ENCODE measurements at places on chromosomes 3 and 15.

GRCh38 chr3:186254676-186255650 is 107.1 kb downstream of the DGKG start:
- peak; percentile 94 for DNase-seq

GRCh38 chr3:61666615-61667330 is 105.4 kb downstream of the PTPRG start:
- no peak for DNase-seq

DNA sequence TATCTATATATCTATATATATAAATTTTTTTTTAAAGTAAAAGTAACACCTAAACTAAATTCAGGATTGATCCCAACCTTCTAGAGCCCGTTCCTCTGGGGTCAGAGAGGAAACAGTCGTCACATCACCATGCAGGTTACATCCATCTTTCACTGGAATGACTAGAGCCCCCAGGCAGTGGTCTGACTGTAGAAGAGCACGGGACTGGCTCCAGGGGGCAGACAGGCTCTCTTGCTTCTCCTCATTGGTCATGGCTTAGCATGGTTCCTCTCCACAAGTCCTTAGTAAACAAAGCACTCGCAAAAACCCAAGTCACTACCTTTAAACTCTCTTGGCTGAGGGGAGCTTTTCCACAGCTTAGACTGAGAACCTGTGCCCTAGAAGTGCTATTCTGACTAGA is 110.5 kb downstream of the NR2F2 start:
- no peak for DNase-seq

DNA sequence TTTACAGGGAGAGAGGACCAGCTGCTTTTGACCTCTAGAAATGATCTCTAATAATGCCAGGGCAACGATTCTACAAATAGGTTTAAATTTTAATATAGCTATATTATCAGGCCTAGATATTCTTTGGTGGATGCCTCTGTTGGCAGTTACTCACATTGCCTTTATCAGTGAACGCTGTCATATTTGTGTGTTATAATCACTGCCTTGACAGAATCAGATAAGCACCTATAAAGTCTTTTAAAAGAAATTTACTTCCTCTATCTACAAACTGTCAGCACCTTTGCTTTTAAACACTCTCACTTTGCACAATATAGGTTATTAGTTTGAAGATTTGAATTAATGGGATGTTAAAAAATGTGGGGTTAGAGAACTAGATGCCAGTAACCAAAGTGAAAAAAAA is 324.1 kb downstream of the ZIC1 start:
- no peak for DNase-seq

GRCh38 chr3:107987036-107987939 is 103.5 kb downstream of the CD47 start:
- DNase-seq: peak; percentile 98

GRCh38 chr3:178669758-178670157 is 133.5 kb downstream of the KCNMB2 start:
- DNase-seq: no peak

DNA sequence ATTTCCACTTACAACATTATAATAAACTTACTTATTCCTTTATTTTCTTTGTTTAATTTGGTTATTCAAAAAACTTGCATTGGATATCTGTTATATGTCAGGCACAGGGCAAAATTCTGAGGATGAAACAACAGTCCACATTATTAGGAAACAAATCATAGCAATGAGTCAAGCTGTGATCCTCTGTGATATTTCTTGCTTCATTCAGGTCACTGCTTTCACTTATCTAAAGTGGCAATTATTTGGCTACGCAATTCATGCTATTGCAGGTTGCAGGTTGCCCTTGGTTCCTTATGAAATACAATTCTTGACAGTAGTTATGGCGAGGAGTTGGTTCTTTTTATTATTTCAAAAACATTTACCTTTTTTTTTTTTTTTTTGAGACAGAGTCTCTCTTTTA is 66.4 kb upstream of the CNTN6 start:
- no peak for DNase-seq

DNA sequence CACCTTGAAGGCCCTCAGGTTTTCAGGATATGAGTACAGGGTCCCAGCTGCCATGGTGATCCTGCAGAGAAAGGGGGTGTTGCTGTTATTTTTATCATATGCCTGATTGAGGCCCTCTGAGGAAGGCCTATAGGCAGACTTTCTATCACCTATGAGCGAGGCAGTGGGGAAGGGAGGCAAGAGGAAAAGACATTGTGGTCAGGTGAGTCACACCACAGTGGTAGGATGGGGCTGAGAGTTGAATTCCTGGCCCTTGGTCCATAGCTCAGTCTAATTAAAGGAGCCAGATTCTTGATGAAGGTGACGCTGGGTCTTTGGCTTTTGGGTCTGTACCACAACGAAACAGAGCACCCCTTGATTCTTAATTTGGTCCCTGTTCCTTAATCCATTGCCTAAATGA is 72.7 kb downstream of the ZNF621 start:
- DNase-seq: no peak

- no peak for DNase-seq
These were observed 24.1 kb upstream of the VEPH1 start for GRCh38 chr3:157527131-157527881.

DNA sequence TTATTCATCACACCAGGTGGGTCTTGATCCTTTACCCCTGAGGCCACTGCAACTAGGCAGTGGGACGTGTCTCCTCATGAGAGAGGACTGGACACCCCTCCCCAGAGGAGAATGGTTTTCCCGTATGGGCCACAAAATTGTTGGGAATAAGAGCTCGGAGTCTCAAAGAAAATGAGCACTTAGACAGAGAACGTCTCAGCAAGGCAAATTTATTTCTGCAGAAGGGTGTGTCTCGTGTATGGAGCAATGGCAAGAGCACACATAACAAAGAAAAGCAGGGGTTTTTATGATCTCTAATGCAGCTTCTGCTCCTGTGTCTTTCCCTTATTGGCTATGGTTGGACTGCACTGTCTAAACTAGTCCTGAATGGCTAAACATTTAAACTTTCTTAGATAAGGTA is 803.5 kb downstream of the PLOD2 start:
- no peak for DNase-seq

GRCh38 chr3:178201714-178202113 is 334.5 kb upstream of the KCNMB2 start:
- peak; percentile 7 for DNase-seq

DNA sequence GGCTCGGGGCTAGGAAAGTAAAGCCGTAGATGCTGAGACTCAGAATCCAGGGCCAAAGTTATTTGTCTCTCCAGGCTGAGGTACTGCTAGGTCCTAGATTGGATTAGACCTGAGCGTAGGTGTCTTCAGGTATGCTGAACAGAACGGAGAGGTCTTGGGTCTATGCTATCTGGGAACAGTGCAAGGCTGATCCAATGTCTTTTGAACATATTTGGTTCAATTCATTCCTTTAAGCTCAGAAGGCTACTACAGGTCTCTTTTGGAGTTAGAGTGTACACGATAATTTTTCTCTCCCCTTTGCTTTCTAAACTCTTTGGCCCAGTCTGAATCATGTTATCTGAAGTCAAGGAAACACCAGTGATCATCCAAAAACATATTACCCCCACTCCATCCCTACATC is 137.5 kb upstream of the TBL1XR1 start:
- no peak for DNase-seq

All from inflammatory macrophage treated with lipopolysaccharide for 4 hours (primary cell).